ENCODE measurements at places on chromosomes 6 and 20.

DNA sequence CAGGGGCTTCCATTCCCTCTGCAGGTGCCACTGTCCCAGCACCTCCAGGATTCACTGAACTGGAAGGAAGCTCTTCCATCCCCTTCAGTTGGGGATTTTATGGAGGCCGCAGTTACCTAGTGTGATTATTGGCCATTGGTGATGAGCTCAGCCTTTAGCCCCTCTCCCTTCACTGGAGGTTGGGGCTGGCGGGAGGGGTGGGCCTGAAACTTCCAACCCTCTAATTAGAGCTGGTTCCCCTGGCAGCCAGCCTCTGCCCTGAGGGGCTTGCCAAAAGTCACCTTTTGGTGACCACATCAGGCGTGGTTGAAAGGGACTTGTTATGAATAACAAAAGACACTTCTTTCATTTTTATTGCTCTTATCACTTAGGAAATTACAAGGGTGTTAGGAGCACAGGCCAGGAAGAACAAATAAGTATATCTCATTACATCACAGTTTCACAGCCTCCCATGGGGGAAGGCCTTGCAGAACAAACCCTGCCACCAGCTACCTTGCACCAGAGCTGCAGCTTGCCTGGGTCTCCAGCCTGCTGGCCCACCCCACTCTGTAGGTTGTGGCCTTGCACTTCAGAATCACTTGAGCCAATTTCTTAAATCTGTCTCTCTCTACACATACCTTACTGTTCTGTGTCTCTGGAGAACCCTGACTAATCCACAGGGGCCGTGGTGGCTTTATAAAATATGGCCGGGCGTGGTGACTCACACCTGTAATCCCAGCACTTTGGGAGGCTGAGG, 5.0 kb downstream of the PYGB start:
- no peak for DNase-seq

DNA sequence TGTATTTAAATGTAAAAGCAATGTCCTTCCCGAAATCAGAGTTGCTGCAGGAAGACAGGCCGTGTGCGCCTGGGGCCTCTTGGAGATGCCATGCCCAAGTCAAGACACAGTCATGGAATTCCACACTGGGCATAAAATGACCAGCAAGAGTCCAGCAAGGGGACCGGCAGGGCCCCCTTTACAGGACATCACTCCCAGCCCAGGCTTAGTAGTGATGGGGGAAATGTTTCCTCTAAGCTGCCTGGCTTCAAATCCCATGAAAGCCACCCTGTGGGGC, 1.9 kb upstream of the PPP1R3G start:
- no peak for DNase-seq

DNA sequence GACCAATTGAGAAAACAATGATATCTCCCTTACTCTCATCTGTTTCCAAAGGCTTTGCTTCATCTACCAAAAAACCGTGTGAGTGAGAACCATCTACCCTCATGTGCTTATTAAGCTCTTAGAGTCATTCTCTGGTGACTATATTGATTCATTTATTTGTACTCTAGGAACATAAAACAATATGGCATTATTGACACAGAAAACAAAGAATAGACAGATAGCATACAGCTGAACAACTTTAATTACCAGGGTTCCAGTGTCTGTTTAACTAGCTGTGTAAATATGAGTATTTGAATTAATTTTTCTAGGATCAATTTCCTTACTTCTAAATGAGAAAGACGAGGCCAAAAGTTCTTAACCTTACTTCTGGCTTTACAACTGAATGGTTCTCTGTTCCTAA, 31.3 kb upstream of the HEY2 start:
- no peak for DNase-seq

DNA sequence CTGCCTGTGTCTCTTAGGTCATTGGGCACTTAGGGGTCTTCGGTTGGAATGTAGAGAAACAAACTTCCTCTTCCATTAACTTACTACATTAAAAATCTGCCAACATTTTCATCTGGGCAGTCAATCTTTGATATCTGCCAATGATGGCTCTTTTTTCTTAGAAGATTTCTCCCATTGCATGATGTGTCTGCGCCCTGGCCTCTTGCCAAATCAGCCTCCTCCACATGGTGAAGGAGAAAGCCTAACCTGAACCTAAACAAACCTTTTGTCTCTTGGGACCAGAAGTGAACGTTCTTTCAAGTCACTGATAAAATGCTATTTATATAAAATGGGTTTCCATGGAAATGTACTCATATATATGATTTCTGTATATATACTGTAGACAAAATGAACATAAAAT, 998.9 kb upstream of the GJE1 start:
- DNase-seq, result no peak

DNA sequence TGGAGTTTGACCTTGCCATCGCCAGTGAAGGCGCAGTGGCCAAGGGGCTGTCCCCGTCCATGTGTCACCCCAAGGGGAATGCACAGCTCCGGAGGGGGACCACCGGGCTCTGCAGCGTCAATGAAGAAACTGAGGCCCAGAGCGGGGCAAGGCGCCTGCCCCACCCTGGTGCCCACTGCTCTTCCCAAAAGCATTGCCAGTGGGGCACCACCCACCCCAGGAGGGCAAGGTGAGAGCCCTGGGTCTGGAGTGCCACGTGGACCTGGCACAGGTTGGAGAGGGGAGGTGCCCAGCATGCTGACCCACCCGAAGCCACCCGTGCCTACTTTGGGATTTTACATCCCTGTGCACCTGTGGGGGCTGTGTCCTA, 8.3 kb downstream of the NTSR1 start:
- no peak for DNase-seq

DNA sequence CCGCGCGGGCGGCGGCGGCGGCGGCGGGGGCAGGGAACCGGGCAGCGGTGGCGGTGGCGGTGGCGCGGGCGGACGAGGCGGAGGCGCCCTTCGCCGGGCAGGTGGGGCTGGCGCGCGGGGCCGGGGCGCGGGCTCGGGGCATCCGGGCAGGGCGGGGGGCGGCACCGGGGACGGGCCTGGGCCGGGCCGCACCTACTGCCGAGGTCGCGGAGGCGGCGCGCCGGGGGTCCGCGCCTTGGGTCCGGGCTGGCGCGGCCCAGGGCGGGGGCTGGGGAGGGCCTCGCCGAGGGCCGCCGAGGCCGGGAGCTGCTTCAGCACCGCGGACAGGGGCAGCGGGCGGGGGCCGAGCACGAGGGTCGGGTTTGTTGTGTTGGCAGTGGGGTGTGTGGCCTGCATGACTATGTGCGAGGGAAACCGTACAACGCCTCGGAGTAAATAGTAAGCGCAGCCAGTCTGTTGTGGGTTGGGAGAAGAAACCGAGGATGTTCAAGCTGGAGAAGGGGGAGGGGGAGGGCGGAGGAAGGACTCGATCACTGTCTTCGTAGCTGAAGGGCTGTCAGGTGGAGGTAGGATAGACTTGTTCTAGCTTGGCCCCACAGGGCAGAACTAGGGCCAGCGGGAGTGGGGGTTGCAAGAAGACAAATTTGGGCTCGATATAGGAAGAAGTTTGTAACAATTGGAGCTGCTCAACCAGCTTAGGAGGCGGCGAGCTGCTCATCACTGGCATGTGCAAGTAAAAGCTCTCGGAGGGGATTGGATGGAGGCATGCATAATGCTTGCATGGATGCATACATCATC, 593 bp downstream of the MMP24 start:
- DNase-seq, result peak; percentile 41

DNA sequence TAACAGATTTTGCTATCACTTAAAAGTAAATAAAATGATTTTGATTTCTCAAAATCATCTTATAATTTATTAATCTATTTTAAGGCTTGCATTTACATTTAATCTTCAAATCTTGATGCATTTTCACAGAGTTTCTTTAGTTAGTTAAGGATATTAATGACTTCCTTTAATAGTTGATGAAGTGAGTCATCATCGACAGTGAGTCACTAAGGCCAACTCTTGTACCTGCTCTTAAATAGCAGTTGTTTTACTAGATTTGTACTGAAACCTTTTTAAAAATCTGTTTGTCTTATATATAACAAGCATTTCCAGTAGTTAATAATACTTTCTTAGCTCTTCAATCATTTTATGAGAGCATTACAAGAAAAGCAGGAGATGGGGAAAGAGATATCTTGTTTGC, 191.7 kb downstream of the ESR1 start:
- DNase-seq, result no peak

DNA sequence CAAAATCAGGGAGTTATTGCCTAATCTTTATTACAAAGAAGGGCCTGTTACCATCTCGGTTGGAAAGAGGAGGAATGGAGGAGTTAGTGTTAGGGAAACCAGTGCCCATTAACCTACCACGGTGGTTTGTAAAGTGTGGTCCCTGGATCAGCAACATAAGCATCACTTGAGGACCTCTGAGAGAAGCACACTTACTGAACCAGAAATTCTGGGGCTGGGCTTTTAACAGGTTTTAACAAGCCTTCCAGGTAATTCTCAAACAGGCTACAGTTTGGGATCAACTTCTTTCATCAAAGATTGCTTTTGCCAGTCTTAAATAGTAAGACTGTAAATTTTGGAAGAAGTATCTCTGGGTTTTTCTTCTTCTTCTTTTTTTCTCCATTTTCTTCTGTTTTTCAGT, 329.5 kb upstream of the JAG1 start:
- DNase-seq, result no peak

DNA sequence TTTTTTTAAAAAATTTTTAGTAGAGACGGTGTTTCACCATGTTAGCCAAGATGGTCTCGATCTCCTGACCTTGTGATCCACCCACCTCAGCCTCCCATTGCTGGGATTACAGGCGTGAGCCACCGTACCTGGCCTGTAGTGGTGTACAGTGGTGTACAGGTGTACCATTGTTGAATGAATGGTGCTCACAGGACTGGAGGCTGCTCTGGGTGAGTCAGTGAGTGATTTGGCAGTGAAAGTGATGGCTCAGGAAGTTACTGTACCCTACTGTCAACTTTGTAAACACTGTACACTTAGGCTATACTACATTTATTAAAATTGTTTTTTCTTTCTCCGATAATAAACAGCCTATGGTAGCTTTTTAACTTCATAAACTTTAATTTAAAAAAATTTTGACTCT, 122.8 kb upstream of the EEF1E1 start:
- DNase-seq, result no peak

DNA sequence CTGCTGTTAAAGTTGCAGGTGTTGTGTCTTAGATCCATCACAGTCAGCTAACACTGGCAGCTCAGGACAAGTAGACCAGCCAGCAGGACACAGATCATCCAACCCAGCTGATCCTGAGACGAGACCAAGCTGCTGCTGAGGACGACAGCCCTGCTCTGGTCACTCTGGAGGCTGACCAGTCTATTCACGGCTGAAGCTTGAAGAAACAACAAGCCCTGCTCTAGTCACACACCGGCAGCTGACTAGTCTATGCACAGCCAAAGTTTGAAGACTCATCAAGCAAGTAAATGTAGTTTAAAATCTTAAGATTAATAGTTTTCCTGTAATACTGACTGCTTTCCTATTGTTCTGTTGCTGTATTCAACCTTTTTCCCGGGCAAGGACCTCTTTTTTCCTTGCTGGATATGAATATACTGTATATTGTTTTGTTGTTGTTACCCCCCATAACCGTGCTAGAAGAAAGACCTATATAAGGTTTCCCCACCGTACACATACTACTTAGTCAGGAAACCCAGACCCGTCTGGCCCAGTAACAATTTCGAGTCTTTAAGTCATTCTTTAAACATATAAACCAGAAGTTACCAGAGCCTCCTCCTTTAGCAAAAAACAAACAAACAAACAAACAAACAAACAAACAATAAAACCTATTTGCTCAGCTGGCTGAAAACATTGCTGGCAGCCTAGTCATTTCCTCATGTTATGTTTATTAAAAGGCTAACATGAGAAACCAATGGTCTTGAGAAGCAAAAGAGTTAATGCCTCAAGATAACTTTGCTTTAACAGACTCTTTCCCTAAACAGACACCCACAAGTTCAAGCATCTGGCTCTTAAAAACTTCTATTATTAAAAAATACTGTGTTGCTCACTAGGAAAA, 16.7 kb upstream of the GSTA3 start:
- no peak for DNase-seq

GRCh38 chr6:34673064-34673463, 23.5 kb downstream of the ILRUN start:
- no peak for DNase-seq

- DNase-seq, result no peak
These were observed 74.3 kb downstream of the ERMARD start for GRCh38 chr6:169825558-169826225.

GRCh38 chr6:40894962-40895799, 143.8 kb downstream of the UNC5CL start:
- DNase-seq, result no peak

- no peak for DNase-seq
These were observed 1095.2 kb downstream of the GRIK2 start for GRCh38 chr6:102488729-102489128.

DNA sequence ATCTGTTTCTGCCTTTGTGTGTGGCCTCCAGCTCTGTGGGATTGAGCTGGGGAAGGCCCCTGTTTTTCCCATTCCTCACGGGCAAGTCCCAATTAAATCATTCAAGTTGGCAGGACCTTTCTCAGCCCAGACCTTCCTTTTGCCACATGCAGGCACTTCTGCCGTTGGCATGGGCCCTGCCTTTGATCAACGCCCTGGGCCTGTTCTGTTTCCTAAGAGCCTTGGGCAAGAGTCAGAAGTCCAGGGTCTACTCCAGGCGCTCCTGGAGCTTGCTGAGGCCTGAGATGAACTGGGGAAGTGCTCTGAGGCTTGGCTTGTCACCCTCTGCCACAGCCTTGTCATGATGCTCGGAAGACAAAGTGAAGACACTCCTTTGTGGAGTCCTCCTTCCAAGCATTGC, 7.1 kb downstream of the IP6K3 start:
- no peak for DNase-seq

- DNase-seq, result no peak
These were observed 16.1 kb upstream of the GRM4 start for GRCh38 chr6:34161857-34162515.

- no peak for DNase-seq
These were observed 28.2 kb upstream of the GSTA4 start for GRCh38 chr6:53023323-53023722.

GRCh38 chr6:99821164-99821563, 172.9 kb downstream of the MCHR2 start:
- DNase-seq, result no peak

DNA sequence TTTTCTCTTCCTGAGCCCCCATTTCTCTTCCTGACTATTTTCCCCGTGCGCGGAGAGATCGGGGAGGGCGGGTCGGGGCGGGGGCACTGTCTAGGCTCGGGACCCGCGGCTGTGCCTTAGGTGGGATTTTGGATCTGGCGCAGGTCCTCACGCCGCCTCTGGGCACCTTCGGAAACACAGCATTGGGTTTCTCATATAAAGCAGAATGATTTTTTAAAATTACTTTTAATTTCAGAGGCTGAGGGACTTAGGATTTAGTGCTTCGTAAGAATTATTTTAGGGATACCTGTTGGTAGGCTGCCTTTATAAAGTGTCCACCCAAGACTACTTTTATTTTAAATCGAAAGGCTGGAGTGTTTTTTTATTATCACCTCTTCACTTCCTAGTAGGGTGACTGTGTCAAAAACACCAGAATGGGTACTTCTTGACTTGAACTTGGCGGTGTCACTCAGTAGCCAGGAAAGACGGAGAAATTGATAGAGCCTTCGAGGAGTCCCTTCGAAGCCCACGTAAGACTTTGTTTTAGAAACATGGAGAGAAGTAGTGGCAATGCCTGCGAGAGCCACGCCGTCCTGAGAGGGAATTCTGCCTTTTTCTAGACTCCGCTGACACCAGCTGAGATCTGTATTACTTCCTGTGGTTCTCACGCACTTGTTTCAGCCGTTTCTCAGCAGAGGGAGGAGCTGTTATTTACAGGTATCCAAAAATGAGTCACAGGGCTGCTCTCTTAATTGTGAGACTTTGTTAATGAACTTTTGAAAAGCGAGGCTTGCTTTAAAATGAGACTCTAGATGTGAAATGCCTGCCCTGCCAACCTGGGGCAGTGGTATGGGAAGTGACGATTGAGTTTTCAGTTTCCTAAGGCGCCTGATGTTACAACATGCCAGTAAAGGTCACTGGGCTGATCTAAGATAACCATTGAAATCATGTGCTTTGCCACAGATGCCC, 667 bp downstream of the STX11 start:
- DNase-seq, result peak; percentile 44
